GM12865 (cell line): ENCODE measurements at places on chromosomes 7 and 10.

DNA sequence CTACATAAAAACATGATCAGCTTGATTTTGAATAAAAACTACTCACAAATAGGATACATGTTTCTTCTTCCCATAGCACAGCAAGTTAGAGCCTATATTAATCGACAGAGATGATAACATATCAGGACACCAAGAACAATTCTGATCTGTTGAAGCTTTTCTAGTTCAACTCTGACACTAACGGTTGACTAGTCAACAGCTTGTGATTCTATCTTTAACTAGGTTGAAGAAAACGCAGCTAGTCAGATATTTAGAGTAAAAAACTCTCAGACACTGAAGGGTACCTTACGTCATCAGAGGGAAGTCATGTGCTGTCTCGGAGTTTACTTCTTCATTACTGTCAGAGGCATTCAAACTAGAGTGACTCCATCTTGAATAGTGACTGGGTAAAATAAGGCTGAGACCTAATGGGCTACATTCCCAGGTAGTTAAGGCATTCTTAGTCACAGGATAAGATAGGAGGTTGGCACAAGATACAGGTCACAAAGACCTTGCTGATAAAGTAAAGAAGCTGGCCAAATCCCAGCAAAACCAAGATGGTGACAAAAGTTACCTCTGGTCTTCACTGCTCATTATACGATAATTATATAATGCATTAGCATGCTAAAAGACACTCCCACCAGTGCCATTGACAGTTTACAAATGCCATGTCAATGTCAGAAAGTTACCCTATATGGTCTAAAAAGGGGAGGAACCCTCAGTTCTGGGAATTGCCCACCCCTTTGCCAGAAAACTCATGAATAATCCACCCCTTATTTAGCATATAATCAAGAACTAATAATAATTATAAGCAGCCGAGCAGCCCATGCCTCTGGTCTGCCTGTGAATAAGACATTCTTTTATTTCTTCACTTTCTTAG is 21.3 kb downstream of the CCDC71L start:
- DNase-seq, result no peak

DNA sequence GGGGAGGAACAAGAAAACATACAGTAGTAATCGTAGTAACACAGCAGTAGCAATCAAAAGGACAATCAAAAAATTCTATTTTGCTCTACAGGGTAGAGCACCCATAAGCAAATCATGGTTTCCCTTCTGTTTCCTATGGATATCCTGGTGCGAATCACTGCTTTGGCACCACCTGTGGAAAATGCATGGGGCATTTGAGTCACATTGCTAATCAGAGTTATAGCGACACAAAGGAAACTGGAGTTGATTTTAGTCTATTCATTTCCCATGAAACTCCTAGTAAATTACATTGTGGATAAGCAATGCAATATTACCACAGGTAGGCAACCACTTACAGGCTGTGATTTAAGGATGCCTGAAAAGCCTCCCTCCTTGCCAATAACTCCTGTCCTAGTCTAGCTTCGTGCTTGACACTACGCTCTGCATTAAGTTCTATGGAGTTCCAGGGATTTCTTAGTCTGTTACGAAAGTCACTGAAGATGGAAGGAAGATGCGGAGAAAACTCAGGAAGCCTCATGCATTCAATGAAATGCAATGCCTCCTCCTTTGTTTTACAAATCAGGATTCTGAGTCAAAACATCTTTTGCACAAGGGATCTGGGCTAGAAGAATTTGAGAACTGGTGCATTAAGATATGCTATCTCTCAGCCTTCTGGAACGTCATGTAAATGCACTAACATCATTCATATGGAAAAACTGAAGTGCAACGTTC is 188.4 kb downstream of the DGKI start:
- DNase-seq, result no peak

DNA sequence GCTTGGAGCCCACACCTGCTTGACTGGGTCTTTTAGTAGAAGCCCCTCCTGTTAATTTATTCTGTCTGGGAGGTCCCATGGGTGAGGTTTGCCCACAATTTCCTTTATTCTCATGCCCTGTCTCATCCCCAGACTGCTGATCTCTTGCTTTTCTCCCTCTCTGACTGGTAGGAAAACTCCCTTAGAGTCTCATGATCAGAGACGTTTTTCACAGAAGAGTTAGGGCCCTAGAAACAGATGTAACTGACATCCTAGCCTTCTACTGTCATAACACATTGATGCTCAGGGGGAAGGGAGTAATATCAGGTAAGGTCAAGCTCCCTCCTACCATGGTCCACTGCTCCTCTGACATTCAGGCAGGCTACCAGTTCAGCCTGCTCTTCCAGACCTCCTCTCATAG is 43.7 kb upstream of the WASL start:
- DNase-seq, result peak; percentile 11

- DNase-seq, result peak; percentile 38
Measured at GRCh38 chr7:96685353-96685752, 24.3 kb downstream of the SEM1 start.

- DNase-seq, result peak; percentile 21
Measured at GRCh38 chr7:132518102-132518838, 58.0 kb downstream of the PLXNA4 start.

- DNase-seq, result no peak
Measured at GRCh38 chr10:23337616-23338015, 7.0 kb downstream of the C10orf67 start.

DNA sequence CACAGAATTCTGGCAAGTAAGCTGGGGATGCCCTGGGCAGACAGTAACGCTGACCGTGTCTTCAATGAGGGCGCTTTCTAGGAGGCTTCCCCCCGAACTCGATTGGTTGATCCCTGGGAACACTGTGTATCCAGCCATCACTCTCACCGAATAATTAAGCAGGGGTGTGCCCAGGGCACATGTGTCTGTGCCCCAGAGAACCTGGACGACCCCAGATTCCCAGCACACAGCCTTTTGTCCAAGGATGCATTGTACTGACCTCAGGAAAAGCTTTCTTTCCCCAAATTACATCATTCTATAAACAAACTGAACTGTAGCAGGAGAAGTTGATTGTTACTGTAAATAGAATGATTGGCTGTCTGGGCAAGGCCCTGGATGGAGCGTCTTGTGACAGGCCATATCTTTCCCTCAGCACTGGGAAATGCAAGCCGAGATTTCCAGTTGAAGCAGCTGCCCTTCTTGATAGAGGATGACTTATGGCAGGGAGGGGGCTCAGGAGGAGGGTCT is 6.6 kb upstream of the DEPP1 start:
- DNase-seq, result no peak

- no peak for DNase-seq
Measured at GRCh38 chr10:48555310-48556042, 49.4 kb downstream of the ARHGAP22 start.

GRCh38 chr7:133540096-133540860 is 287.4 kb downstream of the EXOC4 start:
- no peak for DNase-seq

GRCh38 chr7:25196132-25196896 is 32.0 kb downstream of the NPVF start:
- no peak for DNase-seq

GRCh38 chr7:151537818-151538561 is 18.3 kb upstream of the RHEB start:
- no peak for DNase-seq

GRCh38 chr7:97506728-97507127 is 225.2 kb upstream of the TAC1 start:
- DNase-seq, result peak; percentile 22

DNA sequence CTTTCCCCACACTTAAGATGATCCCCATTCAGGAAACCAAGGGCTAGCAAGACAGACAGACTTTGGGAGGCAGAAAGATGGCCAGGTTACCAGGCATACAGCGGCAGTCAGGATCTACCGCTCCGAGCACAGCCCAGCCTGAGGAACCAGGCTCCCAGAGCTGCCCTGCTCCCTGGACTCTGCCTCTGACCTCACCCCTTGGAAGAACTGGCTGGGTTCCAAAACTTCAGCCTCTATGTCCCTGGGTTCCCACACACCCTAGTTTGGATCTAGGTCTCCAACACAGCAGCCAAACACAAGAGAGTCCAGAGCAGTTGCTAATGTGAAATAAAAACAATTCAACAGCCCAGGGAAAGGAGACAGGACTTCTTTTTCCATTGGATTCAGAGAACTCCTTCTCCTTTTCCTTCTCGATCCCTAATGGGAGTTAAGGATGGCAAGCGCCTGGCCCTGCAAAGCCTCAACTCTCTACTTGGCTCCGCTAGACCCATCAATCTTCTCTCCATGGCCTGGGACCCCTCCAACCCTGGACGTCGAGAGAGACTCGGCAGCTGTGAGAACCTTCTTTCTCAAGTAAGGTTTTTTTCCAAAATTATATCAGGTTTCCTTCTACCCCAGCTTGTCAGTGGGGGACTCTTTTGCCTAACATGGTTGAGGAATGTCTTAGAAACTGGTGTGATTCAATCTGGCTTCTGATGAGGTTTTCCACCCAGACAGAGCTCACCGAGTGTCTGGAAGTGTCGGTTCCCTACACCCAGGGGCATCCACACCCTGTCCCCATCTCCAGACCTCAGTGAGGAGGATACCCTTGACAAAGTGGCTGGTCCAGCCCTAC is 219.6 kb downstream of the KCNMA1 start:
- DNase-seq, result no peak

DNA sequence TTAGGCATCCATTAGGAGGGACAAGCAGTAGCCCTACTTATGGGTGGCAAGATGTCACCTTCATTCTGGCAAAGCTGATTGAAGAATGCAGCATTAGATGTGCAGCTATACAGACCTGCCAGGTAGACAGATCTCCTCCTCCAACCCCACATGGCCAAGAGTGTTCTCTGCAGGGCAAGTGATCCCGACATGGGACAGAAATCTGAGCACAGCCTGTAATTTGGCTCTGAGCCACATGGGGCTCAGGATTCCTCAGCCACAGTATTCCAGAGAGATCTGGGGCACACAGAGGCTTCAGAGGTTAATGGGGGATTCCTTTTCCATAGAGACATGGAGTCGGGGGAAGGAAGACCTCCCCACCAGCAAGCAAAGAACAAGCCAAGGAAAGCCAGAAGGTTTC is 58.7 kb upstream of the GDF10 start:
- DNase-seq, result no peak

GRCh38 chr10:12742771-12743170 is 258.7 kb downstream of the CCDC3 start:
- DNase-seq, result no peak

- DNase-seq, result peak; percentile 3
Measured at GRCh38 chr7:11120675-11121220, 147.1 kb downstream of the PHF14 start.

DNA sequence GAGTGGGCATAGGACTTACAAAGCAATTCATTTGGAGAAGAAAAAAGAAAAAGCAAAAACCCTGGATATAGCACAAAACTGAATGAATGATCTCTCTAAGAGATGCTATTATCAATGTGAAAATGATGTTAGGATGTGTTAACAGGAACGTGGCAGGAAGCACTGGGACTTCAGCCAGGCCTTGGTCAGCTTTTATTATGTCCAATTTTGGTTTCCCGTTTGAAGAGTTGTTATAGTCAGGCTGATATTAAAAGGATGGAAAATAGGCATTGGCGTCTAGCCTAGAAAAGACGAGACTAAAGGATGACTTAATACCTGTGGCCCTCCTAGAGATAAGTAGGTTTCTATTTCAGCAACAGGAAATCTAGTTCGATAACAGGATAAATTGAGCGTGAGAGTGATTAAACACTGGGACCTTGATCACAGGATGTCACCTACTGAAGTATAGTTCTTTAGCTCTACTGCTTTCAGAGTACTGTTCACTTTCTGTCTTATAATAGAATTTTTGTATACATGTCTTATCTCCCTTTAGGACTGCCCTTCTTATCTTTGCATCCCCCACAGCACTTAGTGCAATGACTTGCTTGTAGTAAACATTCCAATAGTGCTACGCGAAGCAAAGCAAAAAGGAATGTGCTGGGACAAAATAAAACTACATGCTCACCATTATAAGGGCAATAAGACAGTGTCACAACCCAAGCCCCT is 99.8 kb upstream of the AGBL3 start:
- DNase-seq, result no peak

DNA sequence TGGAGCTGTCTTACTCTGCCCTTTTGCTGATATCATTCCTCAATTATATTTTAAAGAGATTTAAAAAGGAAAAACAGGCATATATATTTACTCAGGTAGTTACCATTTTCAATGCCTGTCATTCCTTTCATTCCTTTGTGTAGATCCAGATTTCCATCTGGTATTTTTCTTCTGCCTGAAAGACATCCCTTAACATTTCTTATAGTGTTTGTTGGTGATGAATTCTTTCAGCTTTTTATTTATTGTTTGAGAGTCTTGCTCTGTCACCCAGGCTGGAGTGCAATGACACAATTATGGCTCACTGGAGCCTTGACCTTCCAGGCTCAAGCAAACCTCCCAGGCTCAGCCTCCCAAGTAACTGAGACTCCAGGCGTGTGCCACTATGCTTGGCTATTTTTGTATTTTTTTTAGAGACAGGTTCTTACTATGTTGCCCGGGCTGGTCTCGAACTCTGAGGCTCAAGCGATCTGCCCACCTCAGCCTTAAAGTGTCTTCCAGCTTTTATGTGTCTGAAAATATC is 5.6 kb upstream of the POM121 start:
- no peak for DNase-seq

DNA sequence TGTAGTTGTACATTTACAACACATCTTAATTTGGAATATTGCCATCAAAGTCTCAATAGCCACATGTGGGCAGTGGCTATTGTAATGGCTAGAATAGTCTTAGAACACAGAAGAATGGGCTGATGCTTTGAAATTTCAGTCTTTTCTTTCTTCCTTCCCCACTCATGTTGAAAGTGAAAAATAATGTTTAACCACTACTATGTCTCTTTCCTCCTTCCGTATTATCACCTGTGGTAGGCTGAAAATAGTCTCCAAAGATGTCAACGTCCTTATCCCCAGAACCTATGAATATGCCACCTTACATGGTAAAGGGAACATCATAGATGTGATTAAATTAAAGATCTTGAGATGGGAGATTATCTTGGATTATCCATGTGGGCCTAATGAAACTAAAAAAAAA is 154.0 kb downstream of the SUGCT start:
- DNase-seq, result no peak

DNA sequence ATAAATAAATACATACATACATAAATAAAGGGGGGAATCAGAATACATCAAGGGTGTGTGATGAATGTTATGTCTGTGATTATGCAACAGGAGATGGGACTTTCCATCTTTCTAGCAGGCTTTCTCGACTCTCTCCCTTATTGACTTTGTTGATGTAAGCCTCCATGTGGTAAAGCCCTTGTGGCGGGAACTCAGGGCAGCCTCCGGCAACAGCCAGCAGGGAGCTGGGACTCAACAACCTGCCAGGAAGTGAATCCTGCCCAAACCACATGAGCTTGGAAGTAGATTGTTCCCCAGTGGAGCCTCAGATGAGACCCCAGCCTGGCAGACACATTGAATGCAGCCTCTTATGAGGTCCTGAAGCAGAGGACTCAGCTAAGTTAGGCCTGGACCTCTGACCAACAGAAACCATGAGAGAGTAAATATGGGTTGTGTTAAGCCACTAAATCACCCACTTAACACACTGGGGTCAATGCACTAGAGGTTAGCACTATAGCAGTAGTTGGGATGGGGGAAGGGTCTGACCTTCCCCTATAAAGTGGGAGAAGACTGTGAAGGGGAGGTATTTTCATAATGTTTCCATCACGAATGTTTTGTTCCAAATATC is 104.0 kb downstream of the JCAD start:
- no peak for DNase-seq
